Activated CD4-positive, alpha-beta T cell treated with anti-CD3 and anti-CD28 coated beads, Interleukin-10, Interleukin-2, amounts not matched to agents 100 ng/mL and 50 ng/mL, durations not matched to agents 16 hours and 8 hours (primary cell): ENCODE measurements at places on chromosomes 7 and 10.

GRCh38 chr10:85979598-85979997 is 387.0 kb downstream of the GRID1 start:
- no peak for DNase-seq

- no peak for DNase-seq
These were observed 4.0 kb upstream of the GFRA1 start for GRCh38 chr10:116276981-116277380.

- DNase-seq, result peak; percentile 19
These were observed 22.3 kb downstream of the BTBD16 start for GRCh38 chr10:122293156-122293960.

GRCh38 chr10:51300617-51301304 is 226.5 kb downstream of the PRKG1 start:
- DNase-seq, result no peak

DNA sequence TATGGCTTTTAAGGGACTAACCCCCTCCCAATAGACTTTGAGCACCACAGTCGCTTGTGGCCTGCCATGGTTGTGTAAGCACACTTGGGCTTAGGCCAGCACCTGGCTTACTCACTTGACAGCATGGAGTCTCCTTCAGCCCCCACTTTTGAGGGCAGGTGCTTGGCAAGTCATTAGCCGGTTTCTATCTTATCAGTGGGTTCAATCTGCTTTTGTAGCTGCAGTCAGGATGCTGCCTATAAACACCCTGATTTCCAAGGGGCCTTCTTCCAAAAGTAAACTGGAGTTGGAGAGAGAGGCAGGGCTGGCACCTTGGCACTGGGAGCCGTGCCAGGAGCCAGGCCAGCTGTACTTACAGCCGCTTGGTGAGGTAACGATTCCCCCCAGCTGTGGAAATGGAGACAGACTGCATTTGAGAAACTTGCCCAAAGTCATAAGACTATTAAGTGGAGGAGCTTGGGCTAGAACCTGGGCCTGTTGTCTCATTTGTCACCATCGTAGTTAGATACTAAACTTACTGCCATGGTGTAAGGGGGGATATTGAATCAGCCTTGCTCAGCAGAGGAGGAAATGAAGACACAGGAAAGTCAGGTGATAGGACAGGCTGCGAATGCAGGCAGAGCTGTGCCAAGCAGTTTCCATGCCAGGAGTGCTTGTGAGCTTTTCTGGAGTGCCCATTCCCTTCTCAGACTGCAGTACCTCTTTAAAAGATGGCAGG is 92.2 kb upstream of the EFCAB10 start:
- no peak for DNase-seq

DNA sequence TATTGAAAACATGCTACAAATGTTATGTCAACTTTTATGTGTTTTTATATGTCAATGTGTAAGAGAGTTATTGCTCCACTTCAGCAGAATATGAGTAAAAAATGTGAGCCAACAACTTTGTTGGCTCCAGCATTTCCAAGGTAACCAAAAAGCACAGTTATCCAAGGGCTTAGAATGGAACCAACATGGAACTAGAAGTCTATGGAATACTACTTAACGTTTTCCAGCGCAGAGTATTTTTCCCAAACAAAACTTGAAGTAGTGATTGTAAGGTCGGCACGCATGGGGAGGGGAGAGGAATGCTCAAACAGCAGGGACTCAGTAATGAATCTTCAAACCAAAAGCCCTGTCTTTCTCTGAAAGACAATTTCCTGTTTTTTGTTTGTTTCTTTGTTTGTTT is 45.0 kb upstream of the TSPAN13 start:
- no peak for DNase-seq

DNA sequence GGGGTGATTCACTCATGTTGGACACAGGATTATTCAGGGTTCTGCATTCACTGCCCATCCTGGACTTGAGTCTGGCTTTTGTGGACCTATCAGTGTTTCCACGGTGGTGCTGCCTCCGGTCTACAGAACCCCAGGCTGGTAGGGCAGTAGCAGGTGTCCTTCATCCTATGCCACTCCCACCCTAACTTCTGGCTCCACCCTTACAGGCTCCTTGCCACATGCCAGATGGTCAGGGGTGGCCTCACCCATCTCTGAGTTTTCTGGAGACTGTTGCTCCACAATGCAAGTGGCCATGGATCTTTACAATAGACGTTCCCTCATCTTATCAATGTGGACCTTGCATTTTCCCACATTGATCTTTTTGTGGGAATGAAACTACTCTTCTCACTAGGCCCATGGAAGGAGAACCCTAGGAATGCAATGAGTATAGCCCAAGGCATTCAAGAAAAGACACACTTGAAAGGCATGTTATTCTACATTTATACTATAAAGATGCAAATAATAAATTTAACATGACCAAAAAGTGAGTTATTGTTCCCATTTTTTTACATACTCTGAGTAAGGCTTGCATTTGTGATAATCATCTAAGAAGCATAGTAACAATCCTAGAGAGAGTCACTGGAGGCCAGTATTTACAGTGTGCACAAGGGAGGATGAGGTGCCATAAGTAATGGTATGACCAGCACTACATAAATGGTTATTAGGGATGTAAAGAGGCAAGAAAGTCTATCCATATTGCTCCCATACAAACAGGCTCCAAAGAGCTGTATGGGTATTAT is 57.4 kb upstream of the ADO start:
- no peak for DNase-seq

DNA sequence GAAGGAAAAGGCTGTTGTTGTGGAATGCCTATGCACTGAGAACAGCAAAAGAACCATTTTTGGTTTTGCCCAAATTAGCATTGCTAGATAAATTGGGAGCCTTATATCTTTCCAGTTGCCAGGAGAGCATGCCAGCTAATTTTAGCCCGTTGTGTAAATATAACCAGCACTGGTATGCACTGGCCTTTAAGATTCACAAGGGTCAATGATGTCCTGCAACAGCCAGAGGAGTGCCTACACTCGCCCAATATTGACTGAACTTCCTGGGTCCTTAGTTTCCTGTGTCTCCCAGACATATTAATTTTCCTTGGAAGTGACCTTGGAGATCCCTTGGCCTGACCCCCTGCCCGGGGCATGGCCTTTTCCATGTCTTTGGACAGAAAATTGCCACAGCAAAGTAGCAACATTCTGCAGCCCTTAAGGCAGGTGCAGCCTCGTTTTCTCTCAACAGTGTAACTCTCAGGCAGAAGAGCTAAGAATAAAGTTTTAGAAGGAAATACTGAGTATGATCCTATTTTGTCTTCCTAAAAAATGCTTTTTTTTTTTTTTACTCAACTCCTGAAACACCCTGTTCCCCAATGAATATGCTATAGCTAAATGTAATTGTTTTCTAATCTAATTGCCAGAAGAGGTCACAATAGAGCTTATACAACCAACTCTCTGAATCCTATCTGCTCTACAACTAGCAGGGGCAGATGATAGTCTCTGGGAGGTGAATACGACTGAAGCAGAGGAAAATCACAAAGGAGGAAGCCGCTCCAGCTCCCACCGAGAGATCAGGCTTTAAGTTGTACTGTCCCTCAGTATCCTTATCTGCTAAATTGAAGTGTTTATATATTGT is 131.9 kb upstream of the PCGF5 start:
- peak; percentile 8 for DNase-seq

DNA sequence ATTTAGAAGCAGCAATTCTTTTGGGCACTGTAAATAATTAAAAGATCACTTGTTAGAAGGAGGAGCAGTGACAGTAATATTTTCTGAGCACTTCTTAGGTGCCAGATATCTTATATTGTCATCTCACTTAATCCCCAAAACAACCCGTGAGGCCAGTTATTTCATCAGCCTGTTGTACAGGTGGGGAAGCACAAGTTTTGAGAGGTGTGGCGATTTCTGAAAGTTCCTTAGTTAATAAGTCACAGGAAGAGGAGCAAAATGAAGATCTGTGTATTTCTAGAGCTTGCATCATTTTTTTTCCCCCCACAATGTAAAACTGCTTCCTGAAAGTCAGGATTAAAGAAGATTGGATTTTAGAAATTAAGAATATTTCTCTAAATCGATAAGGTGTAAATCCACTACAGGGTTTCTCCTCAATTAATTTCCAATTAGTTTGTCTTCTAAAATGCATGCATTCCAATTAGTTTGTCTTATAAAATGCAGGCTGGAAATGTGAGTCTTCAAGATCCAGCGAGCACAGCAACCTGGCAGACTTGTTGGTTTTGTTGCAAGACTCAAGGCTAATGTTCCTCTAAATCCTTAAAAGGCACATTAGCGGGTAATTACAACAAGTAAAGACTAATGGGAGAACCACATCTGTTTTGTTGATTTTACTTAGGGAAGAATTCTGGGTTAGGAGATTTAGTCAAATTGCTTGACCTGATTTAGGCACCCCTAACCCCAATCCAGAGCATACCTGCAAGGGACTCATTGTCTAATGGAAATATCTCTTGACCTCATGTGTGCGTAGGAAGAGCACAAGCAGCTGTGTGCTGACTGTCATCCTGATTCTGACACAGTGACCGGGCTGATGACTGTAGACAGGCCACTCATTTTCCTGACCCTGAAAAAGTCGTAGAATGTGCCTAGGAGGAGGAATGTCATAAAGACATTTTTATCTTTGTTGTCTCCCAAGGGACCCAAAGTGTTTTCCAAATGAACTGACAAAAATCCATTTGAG is 272.0 kb downstream of the BAMBI start:
- no peak for DNase-seq

- DNase-seq, result peak; percentile 60
These were observed 78.6 kb upstream of the C10orf90 start for GRCh38 chr10:126749015-126749655.

- no peak for DNase-seq
These were observed 73.0 kb upstream of the LRRC4 start for GRCh38 chr7:128104108-128104742.

DNA sequence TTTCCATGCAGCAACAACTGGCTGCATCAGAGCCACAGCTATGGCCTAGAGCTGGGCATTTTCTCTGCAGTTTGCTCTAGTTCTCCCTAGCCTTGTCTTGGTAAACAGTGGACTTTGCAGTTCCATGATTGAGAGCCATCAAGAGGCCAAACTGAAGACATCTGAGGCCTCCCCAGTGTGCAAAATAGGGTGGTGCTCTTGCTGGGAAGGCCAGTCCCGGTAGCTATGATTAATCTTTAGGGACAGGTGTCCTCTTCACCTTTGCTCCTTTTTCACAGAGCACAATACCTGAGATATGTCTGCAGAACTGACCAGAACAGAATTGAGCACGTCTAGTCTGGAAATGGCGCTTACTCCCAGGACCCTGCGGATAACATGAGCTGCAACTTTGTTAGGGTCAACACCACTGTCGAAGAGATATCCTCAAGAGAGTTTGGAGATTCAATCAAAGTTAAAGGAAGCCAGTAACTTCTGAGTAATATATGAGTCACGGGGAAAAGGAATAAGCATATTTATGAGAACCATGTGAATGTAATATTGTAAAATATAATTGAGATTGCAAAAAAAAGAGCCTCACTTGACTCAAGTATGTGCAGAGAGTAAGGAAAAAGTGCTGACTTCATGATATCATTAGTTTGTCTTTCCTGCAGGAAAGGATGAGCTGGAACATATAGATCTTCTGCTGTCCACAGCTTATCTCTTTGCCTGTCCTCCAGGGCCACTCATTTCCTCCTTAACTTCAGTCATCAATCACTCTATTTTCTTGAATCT is 76.7 kb downstream of the ANK3 start:
- DNase-seq, result no peak

DNA sequence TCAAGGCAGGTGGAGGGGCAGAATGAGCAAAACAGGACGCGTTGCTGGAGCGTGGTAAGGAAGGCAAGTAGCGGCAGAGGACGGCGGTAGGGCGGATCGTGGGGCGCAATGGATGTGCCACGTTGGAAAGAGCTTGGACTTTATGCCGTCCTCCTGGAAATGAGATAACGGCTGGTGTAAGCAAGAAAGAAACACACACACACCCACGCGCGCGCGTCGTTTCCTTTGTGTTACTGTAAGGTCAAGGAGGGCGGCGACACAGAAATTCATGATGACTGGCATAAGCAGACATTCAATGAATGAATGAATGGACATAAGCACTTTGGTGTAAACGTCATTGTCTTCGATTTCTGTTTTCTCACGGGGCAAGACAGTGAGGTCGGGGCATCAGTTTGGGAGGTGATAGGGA is 683 bp upstream of the ENTPD7 start:
- DNase-seq, result peak; percentile 47

DNA sequence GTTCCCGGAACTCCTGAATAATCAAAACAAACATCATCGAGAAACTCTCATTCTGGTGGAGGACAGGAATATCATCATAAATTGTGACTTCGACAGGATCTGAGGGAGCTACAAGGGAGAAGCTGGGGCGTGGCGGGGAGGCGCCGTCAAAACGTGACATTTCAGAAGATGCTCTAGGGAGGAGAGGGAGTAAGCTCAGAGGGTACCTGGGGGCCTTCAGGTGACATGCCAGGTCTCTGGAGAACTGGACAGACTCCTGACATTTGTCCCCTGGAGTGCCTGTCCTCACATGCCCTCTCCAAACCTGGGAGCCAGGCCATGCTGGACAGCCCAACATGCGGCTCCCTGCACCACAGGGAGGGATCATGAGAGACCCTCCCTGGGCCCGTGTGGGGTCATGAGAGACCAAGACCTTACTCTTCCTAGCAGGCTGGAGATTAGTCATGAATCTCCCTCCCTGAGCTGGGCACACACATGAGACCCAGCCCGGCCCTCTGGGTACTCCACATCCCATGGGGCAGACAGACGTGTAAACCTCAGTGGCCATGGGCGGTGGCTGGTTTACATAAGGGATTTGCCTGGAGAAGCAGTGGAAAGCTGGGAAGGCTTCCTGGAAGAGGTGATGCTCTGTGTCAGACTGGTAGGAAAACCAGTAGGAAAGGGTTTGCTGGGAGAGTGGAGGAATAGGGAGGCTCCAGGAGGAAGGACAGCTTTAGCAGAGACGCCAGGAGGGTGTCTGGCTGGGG is 81.0 kb downstream of the MYL10 start:
- DNase-seq, result no peak

- DNase-seq, result peak; percentile 20
These were observed 66.2 kb downstream of the FAM241B start for GRCh38 chr10:69696073-69696731.

GRCh38 chr10:16536155-16536554 is 14.5 kb upstream of the C1QL3 start:
- DNase-seq, result no peak

GRCh38 chr7:10439027-10439426 is 534.6 kb upstream of the PHF14 start:
- no peak for DNase-seq

DNA sequence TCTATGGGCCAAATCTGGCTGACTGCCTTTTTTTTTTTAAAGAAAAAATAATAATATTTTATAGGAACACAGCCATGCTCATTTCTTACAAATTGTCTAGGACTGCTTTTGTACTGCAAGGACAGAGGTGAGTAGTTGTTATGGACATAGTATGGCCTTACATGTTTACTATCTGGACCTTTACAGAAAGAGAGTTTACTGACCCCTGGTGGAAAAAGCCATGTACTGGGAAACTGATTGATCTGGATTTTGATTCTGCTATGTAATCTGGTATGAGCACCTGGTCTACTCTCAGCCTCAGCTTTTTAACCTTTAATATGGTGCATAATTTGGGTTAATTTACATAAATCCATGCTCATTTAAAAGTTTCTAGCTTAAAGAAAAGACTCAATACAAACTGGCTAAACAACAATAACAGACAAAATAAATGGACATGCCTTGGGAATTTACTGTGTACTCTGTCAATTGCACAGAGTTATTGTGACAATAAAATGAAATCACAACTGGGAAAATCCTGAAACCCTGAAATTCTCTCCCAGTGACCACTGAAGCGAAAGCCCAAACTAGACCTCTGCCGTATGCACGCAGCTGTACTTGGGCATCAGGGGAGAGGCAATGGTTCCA is 260.7 kb downstream of the BMPER start:
- peak; percentile 13 for DNase-seq
